ENCODE measurements at places on chromosomes 4 and X. TPM values are rescaled to one million over a fixed set of nuclear protein-coding genes. Genes with fewer than 3 reads are reported as not detected.

- H3K4me3 ChIP-seq = no peak overlapping the region
- H3K27ac ChIP-seq = no peak overlapping the region
- peaks cover 52% of the 10 kb centered on the region for H3K36me3 ChIP-seq
These were observed 38.1 kb downstream of the EIF4E start for GRCh38 chr4:98890702-98891455.

GRCh38 chr4:120769227-120769626, 153.3 kb downstream of the PRDM5 start:
- no peak overlapping the region for H3K27ac ChIP-seq
- no peak overlapping the region for H3K4me3 ChIP-seq
- no peaks in the 10 kb centered on the region for H3K4me1 ChIP-seq
- DNase-seq = peak; percentile 61

DNA sequence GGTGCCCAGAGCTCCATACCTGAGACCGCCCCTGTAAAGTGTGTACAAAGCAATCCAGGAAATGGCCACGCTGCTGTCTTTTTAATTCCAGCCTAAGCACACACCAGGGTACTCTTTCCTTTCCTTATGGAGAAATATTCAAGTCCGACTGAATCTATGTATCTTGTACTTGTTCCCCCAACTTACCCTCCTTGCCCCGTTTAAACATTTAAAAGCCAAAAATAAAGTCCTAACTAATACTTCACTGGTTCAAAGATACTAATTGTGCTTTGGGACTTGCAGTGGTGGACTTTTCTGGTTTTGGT, 731 bp upstream of the AMMECR1 start:
- peaks cover 11% of the 10 kb centered on the region for H3K4me1 ChIP-seq
- H3K36me3 ChIP-seq = no peaks in the 10 kb centered on the region
- H3K27ac ChIP-seq = peak overlapping the region; percentile 80
- H3K27me3 ChIP-seq = peaks cover 8% of the 10 kb centered on the region

- no peak overlapping the region for H3K4me3 ChIP-seq
- no peak for DNase-seq
These were observed 35.4 kb downstream of the CEP44 start for GRCh38 chr4:174318829-174319764.

GRCh38 chr4:133452678-133453077, 303.6 kb downstream of the PCDH10 start:
- H3K36me3 ChIP-seq = no peaks in the 10 kb centered on the region
- no peaks in the 10 kb centered on the region for H3K27me3 ChIP-seq
- no peak overlapping the region for H3K27ac ChIP-seq
- DNase-seq = peak; percentile 41
- no peak overlapping the region for H3K4me3 ChIP-seq

The SEC31A gene
- 487 TPM for total RNA-seq

The SAP30 gene
- 25.3 TPM for total RNA-seq

The ETNPPL gene
- not detected for total RNA-seq

Data from osteoblast (primary cell).